ENCODE measurements at places on chromosomes 1 and 21. TPM values are rescaled to one million over a fixed set of nuclear protein-coding genes. Genes with fewer than 3 reads are reported as not detected.

Gene ELF3
- total RNA-seq = 153 TPM

Gene UBL4B
- not detected for total RNA-seq

Gene PKNOX1
- total RNA-seq = 14.0 TPM

Gene GIPC2
- total RNA-seq = 1.5 TPM

Gene CD1B
- not detected for total RNA-seq

Gene CHRNB2
- 3.1 TPM for total RNA-seq

Gene UQCRHL
- 1.8 TPM for total RNA-seq

DNA sequence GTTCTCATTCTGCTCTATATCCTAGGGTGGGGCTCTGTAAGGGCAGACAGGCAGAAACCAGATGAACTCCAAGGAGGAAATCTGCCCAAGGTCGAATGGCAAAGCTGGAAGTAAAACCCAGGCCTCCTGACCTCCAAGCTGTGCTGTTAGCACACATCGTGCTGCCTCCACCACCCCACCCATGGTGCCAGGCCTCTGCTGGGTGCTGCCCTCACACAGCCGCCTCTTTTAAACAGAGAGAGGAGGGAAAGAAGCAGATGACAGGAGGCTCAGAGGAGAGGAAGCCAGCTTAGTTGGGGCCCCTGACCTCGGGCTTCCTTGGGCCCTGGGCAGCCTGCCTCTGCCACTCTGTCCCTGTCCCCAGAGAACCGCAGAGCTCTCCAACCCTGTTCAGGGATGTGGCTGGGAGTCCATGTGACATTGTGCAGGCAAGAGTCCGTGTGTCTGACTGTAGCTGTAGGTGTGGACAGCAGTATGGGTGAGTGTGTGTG, 1.1 kb downstream of the SYNC start:
- DNase-seq = no peak

- DNase-seq = no peak
Measured at GRCh38 chr21:40294345-40294744, 427.1 kb downstream of the PCP4 start.

DNA sequence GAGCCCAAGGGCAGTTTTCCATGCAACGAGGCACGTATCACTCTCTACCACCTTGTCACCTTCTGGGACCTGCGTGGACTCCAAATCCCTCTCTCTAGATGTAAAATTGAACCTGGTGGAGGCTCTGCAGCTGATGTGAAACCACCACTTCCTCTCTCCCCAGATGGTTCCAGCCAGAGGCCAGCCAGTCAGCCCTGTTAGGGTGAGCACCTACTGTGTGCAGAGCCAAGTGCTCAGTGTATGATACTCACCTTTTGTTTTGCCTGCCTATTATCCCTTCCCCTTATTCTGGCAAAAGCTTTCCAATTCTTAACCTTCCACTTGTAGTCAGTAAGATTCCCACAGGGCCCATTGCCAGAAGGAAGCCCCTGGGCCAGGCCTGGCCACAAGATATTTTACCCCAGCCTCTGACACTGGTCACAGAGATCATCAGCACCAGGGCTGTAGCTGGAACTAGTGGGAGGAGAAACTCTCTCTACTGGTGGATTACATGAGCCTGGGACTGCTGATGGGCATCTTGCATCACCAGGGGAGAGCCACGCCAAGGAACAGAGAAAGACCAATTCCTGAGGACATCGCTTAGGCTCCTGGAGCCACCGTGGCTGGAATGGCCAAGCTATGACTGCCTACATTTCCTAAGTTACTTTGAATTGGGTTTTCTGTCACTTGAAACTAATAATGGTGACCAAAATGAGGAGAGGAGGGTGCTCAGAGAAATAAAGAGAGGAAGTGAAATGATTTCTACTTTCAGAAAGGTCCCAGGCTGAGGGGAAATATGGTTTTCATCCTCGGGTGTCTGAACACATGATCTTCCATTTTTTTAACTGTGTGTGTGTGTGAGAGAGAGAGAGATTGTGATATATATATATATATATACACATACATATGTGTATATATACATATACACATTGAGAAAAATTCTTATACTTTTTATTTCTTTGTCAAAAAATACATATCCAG, 26.6 kb upstream of the RD3 start:
- DNase-seq = no peak

DNA sequence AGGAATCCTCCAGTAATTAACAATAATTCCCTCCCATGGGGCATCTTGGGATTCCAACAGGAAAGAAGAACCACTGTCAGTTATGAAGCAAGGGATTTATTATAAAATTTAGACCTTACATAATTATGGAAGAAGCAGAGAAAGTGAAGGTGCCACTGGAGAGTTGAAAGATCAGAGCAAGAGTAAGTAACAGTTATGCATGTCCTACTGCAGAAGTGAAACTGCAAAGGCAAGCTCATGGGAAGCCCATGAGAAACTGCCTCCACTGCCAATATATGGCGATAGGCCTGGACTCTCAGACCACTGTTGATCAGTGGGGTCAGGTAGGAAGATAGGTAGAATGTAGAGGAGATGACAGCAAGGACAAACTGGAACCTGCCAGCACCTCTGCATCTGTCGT, 123.6 kb upstream of the ZNF648 start:
- no peak for DNase-seq

DNA sequence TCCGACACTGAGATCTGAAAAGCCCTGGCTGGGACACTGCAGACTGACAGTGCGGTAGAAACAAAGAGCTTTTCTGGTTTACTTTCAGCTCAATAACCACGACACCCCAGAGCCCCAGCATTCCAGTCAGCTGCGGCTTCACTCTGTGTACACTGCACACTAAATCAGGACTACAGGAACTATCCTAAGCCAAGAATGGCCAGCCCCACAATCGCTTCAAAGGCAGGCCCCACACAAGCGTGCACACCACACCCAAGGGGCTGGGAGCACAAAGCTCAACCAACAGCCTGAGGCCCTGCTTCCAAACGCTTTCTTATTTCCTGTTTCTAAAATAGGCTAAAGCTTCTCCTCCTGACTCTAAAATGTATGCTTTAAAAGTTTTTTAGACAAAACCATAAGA, 28.4 kb downstream of the URB1 start:
- DNase-seq = no peak

DNA sequence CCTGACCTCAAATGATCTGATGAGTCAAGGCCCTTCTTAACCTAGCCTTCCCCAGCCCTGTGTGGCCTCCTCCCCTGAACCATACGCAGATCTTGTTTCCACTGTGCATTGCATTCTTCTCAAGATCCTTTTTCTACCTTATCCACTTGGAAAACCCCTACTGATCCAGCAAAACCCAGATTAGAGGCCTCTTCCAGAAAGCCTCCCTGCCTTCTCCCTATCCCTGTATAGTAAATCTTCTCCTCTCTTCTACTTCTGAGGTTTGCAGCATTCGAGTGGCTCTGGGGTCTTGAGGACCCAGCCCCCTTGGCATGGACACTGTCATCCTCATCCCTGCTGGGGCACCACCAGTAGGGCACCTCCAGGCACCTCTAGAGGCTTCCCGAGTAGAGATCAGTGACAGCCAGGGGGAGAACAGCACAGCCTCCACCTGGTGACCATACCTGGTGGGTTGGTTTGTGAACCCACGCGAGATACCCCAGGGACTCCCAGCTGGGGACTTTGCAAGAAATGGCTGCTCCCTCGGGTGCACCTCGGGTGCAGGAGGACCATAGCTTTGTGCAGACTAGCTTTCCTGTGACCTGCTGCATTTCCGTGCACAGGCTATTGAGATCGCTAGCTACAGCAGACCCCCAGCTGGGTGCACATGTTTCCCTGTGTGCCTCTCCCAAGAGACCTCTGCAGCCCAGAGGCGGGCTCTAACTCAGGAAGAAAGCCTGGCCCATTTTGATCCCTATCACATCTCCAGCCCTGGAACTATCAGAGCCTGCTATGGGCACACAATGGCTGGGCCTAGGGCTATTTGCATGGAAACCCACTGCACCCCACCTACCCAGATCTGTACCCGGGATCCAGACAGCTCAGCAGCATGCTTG, 34.2 kb downstream of the MATN1 start:
- DNase-seq = no peak

- no peak for DNase-seq
Measured at GRCh38 chr1:65323246-65323645, 13.9 kb downstream of the DNAJC6 start.

- DNase-seq = no peak
Measured at GRCh38 chr21:34243562-34243961, 120.2 kb upstream of the KCNE2 start.

- no peak for DNase-seq
Measured at GRCh38 chr21:44286716-44287632, 1.3 kb downstream of the AIRE start.

- DNase-seq = no peak
Measured at GRCh38 chr1:25360596-25361581, 22.8 kb downstream of the TMEM50A start.

GRCh38 chr1:2831596-2832212, 30.2 kb upstream of the TTC34 start:
- DNase-seq = no peak

DNA sequence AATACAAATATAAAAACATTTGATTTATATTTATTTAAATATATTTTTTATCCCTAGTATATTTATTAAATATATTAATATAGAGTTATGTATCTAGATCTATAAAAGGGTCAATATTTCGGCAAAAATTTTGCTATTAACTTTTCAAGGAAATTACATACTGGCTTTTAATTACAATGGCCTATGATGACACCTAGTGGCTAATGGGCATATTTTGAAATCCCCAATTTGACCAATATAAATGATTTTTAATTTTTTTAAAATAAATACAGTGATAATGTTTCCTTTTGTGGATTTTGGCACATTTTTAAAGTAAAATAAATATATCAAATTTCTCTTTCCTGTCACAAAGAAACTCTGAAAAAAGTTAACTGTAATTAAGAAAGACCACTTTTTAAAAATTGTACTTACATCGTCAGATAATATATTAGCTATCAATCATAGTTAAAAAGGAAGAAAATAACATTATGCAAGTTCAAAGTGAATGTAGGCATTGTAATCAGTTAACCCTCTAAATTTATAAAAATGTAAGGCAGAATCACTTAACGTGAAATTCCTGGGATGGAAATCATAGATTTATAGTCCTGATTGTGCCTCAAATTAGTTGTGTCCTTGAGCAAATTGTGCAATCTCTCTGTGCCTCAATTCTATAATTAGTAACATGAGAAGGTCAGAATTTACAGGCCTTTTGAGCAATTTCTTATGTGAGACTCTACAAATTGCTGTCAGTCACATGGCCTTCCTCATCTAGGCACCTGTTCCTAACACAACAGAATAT, 25.6 kb upstream of the RGS13 start:
- DNase-seq = no peak

DNA sequence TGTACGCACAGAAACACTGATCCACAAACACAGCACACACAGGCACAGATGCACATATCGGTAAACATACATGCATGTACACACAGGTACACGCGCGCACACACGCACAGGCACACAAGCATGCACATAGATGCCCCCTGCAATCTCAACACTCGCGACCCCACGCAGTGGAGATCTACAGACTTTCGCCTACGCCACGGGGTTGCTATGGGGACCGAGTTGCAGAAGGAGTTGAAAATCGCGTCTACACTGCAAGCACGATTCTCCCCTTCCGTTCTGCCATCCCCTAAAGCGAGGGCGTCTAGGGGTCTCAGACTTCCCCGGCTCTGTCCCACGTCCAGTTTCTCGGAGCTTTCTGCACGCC, 826 bp downstream of the TRIM17 start:
- no peak for DNase-seq

DNA sequence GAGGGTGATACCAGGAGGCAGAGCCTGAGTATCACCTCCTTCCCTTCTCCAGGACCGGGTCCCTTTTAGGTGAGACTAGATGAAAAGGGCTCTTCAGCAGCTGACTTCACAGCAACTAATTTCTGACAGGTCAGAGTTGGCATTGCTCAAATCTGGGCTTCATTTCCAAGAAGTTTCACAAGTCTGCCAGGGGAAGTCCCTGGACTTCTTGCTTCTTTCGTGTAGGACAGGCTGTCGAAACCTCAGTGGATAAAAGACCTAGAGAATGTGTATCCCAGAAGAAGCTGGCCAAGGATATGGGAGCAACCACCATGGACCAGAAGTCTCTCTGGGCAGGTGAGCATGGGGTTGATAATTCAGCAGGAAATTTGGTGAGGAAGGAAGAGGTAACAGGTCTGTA, at the start of gene CHI3L2:
CHI3L2 (plus strand) TSS at position 280 of the 400 bp plus-strand sequence; CDS start at position 297, 17 bp downstream.
- DNase-seq = no peak

DNA sequence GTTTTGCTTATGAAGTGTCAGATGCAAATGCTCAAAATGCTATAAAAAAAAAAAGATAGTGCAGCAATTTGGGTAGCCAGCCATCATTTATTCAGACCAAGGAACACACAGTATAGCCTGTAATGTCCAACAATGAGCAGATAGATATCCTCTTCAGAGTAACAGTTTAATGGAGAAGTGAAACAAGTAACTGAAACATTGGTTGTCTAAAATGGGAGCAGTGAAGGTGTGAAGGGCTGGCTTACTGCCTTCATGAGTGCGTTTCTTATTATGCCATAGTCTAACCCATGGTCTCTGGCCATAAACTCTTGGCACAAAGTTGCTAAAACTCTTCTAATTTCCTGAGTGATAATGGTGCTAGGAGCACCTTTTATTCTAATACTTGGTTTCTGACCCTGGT, 11.4 kb downstream of the RGS5 start:
- no peak for DNase-seq

GRCh38 chr21:22456241-22456640, 1458.0 kb downstream of the NCAM2 start:
- DNase-seq = no peak

DNA sequence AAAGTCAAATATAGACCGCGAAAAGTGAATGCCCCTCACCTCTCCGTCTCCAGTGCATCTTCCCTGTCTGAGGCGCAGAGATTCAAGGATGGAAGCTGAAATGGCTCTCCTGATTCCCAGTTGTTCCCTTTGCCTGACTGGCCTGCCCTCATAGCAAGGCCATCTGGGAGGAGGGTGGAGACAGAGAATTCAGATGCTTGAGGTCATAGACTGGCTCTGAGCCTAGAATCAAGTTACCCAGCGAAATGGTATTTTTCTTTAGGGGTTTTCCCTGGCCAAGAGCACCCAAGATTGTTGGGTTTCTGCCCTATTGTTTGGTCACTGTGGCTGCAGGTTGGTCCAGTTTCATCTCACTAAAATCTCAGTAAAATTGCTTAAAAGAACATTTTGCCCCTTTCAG, 7.2 kb downstream of the METTL13 start:
- DNase-seq = peak; percentile 7

- no peak for DNase-seq
Measured at GRCh38 chr1:44256762-44257554, 43.7 kb downstream of the DMAP1 start.

- DNase-seq = no peak
Measured at GRCh38 chr1:206067486-206068227, 14.7 kb downstream of the RHEX start.

DNA sequence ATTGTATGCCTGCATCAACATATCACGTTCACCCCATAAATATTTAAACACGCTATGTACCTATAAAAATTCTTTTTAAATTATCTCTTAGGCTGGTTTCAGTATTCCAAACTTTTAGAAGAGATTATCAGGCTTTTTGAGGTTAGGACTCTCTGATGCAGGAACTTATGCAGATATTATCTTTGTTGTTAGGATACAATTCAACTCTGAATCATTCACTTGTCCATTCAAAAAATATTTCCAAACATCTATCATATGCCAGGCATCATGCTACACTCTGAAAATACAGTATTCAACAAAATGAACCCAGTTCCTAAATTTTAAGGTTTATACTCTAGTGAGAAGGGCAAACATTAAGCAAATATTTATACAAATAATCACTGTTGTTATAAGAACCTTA, 40.5 kb downstream of the ASH1L start:
- no peak for DNase-seq

- DNase-seq = no peak
Measured at GRCh38 chr1:118340928-118341910, 156.2 kb upstream of the SPAG17 start.

Data from kidney epithelial cell (primary cell).